ENCODE measurements at places on chromosomes 1 and 21.

DNA sequence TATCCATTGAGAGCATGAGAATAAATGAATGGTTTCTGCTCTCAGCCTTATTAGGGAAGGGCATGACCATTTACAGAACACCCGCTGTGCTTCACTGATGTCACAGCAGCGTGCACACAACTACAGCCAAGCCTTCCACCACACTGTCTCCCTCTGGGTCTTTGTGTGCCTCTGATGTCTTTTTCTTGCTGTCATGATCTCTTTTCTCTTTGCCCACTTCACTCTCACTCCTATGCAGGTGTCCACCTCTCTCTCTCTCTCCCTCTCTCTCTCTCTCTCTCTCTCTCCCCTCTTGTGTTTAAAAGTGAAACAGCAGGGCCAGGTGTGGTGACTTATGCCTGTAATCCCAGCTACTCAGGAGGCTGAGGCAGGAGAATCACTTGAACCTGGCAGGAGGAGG is 232.5 kb upstream of the JUN start:
- no peak for DNase-seq

- DNase-seq = no peak
Measured at GRCh38 chr1:193040011-193040410, 19.1 kb downstream of the UCHL5 start.

DNA sequence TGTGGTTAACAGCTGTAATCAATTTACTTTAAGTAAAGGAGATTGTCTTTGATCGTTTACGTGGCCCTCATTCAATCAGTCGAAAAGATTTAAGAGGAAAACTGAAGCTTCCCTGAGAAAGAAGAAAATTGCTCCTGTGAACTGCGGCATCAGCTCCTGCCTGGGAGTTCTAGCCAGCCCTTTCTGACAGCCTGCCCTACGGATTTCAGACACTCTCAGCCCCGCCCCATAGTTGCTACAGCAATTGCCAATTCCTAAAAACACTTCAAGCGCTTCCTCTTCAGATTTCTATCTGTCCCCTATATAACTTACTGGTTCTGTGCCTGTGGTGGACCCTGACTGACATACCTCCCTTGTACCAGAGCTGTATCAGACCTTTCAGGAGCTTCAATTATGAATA is 277.6 kb downstream of the DSCAM start:
- DNase-seq = no peak

GRCh38 chr1:112638110-112638428 is 18.4 kb downstream of the CAPZA1 start:
- no peak for DNase-seq

GRCh38 chr1:23563003-23563402 is 3.7 kb upstream of the ID3 start:
- DNase-seq = no peak

DNA sequence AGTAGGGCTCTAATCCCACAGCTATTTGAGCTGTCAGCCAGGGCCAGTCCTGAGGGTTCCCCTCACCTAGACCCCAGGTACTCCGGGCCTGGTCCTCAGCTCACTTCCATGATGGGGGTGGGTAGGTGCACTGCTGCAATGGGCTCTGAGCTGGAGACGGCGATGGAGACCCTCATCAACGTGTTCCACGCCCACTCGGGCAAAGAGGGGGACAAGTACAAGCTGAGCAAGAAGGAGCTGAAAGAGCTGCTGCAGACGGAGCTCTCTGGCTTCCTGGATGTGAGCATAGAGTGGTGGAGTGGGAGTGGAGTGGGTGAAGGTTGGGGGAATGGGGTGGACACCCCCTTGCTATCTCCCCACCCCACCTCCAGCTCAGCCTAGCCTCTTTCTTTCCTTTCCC is 2.1 kb downstream of the S100A1 start:
- DNase-seq = no peak

DNA sequence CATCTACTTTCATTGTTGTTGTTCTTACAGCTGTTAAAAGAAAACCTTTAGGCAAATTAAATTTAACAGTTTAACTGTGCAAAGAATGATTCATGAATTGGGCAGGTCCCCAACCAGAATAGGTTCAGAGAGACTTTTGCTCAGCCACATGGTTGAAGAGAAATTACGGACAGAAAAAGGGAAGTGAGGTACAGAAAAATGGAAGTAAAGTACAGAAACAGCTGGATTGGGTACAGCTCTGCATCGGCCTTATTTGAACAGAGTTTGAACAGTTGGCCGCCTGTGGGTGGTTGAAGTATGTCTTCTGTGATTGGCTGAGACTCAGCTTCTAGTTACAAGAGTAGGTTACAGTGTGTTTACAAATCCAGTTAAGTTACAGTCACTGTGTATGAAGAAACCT is 210.1 kb downstream of the FGGY start:
- DNase-seq = peak; percentile 36

Data from germinal center (tissue), 1 donor.